ENCODE measurements at places on chromosomes 5 and 9. TPM values are rescaled to one million over a fixed set of nuclear protein-coding genes. Genes with fewer than 3 reads are reported as not detected.
A peak's percentile ranks its signal among the peaks of the same experiment; 100 is the strongest.

The BAAT gene
- polyA plus RNA-seq: 0.12 TPM

The ANKRD33B gene
- polyA plus RNA-seq: 0.06 TPM

The CD14 gene
- polyA plus RNA-seq: 0.43 TPM

The RPS23 gene
- 2,576 TPM for polyA plus RNA-seq

The TTC23L gene
- not detected for polyA plus RNA-seq

The HAVCR1 gene
- 0.91 TPM for polyA plus RNA-seq

The TENT4A gene
- polyA plus RNA-seq: 1.1 TPM

The ANKRD31 gene
- 0.33 TPM for polyA plus RNA-seq

The PCDHA6 gene
- polyA plus RNA-seq: not detected

The RORB gene
- polyA plus RNA-seq: 0.05 TPM

The NRARP gene
- polyA plus RNA-seq: not detected

The PITX1 gene
- polyA plus RNA-seq: not detected

DNA sequence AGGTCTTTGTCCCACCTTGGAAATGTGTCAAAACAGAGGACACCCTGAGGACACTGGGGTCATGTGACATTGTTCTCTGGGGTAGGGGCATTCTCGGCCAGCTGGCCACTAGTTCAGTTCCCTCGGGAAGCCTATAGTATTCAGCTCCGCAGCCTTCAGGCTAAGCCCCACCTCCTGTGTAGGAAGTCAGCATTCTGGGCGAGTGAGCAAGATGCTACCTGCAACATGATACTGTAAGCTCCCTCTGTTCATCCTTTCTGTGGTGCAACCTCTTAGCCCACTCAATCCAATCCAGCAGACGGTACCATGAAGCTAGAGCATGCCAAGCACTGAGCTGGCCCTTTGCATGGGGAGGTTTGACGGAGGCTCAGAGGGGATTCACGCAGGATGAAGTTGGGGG is 5.3 kb downstream of the NTNG2 start:
- DNase-seq: no peak

GRCh38 chr5:146770546-146770945 is 108.0 kb downstream of the PPP2R2B start:
- no peak for DNase-seq

GRCh38 chr5:144484124-144484897 is 313.6 kb downstream of the KCTD16 start:
- no peak for DNase-seq

DNA sequence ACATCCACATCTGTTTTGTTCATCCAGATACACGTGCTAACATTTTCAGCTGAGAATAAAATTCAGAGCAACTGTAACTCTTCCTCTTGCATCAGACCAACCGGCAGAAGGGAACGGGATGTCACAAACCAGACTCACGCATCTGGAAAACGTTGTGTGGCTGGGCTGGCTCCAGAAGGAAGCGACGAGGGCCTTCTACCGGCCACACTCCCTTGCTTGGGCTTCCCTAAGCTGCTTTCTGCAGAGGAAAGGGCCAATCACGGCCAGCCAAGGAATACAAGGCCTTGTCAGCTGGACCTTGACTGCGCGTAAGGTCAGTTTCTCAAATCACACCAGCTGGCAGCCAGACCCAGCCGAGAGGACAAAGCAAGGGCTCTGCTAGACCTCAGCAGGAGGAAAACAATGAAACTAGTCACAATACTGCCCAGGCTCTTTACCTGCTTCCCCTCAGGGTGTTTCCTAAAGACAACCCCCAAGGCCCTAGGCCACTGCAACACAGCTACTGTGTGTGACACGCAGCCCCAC is 106.1 kb downstream of the THBS4 start:
- no peak for DNase-seq

DNA sequence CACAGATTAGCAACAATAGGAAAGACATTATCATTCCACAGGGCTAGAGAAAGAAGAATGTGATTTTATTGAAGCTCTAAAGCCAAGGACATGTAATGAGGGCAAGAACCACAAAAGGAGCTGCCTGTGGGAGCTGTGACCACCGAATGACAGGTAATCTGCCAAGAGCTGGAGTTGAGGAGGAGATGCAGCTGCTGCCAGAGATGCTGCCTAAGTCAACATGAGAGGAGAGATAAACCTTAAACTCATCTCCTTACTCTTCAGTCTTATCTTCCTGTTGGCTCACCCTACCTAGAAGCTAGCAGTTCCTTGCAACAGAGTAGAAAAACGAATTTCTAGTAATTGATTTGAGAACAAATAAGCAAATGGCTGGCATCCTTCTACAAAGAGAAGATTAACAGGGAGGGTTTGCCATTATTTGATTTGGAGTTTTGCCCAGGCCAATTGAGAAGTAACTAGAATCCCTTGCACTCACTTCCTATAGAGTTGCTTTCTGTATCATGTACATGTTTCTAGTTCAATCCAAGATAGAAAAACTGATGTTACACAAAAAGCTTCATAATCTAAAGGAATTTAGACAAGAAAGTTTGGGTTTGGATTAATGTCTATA is 539.2 kb downstream of the TLE1 start:
- no peak for DNase-seq

GRCh38 chr5:1185629-1186350 is 15.6 kb upstream of the SLC6A19 start:
- no peak for DNase-seq

DNA sequence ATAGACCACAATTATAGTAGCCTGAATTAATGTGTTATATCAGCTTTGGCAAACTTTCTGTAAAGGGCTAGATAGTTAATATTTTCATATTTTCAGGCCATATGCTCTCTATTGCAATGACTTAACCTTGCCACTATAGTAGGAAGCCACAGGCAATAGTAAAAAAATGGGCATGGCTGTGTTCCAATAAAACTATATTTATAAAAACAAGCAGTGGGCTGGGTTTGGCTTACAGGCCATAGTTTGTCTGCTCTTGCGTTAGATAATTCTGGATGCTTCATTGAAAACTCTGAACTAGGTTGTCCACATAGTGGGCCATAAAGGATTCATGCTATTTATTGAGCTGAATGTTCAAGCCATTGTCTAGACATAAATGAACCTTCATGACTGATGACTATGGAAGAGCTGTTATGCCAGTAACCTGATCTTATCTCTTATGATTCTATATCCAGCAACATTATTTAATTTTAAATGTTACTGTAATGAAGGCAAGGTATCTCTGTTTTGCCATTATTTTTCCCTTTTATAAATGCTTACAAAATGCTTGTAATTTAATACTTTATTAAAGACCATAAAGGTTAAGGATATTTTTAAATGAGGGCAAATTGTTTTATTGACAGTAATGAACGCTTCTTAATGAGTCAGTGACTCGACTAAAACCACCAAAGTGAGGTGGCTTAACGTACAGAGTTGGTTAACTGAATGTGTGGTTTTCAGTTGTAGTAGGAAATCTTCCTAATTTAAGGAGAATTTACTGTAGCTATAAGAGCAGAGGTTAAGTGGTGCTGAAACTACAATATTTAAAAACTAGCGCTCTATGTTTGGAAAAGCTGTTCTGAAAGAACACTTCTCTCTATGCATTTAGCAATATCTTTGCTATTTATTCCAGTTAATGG is 560.6 kb downstream of the PRR16 start:
- no peak for DNase-seq

DNA sequence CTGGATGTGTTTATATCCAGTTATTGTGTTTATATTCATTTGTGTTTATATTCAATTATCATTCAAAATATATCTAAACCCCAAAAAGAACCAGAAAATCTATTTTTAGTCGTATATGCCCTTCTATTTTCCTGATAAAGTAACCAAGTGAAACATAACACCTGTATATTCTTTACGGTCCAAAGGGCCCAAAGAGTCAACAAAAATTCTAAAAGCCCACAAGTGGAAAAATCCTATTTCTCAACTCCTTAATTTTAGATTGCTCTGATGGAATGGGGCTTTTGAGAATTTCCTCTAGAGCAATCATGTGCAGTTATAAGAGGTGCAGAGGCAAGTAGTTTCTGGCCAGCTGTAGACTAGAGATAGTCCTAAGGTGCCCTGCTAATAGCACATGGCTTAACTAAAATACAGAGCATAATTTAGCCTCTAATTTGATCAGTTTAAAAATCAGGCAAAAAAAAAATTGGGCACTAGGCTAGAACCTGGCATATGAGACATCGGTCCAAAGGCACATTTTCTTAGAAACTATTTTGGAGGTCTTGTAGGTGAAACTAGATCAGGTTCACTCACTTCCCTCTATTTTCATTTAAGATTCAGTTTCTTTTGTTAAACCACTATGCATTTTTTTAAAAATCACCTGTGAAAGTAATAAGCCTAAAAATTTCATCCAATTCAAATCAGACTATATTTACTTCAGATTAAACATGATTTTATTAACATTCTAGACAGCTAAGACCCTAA is 256.0 kb downstream of the FBXL17 start:
- no peak for DNase-seq

- no peak for DNase-seq
Measured at GRCh38 chr9:112009656-112010055, 113.0 kb downstream of the UGCG start.

DNA sequence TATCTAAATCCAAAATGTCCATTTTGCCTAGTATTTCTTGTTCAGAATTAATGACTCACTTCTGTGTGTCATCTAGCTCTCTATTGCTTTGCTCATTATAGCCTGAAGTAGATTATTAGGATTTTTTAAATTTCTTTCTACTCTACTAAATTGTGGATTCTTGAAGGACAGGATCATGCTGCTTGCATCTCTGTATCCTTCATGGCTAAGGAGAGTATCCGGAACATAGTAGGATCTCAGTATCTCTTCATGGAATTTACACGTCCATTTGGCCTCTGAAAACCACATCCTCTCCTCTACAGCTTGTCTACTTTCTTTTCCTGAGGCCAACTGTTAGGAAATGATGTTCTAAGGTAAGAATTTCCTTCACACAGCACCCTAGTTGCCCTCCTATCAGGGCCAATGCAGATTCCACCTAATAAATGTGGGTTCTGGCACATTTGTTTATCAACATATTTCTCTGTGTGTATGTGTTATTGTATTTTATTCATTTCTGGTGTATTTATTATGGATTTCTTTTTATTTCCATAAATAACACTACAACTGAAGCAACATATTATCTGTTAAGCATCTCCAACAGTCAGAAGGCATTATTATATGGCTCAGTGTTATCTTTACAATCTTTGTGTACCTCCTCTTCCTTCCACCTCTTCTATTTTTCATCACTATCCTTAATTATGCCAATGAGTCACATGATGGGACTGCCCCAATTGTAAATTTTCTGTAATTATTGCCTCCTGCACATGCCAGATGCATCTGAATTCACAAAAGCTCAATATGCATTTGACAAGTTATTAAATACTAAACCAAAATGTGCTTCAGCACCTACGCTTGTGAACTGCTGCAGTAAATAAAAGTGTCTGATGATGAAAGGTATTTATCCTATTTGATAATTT is 557.8 kb upstream of the TLE4 start:
- no peak for DNase-seq

DNA sequence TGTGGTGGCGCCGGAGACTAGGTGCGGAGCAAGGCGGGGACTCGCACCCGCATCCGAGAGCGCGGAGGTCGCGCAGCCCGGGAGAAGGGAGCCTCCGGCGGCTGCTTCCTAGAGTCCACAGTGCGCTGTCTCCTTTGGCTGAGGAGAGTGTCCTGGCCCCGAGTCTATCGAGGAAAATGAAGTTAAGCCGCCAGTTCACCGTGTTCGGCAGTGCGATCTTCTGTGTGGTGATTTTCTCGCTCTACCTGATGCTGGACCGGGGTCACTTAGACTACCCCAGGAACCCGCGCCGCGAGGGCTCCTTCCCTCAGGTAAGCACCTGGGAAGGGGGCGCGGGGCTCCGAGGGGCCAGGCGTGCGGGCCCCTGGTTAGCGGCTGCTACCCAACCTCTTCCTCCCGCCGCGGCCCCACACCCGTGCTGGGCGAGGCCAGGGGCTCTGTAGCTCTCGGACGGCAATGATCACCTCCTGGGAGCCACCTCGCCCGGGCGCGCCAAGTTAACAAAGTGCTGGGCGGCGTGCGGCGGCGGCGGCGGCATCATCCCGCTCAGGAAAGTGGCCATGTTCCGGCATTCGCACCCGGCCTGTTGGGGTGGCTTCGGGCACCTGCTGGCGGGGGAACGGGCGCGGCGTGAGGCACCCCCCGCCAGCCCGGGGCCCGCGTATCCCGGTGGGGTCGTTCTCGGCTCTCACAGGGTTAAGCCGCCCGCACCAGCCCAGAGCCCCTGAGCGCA is 681 bp downstream of the MAN2A1 start:
- no peak for DNase-seq

GRCh38 chr9:33787839-33788238 is 7.5 kb upstream of the PRSS3 start:
- no peak for DNase-seq

DNA sequence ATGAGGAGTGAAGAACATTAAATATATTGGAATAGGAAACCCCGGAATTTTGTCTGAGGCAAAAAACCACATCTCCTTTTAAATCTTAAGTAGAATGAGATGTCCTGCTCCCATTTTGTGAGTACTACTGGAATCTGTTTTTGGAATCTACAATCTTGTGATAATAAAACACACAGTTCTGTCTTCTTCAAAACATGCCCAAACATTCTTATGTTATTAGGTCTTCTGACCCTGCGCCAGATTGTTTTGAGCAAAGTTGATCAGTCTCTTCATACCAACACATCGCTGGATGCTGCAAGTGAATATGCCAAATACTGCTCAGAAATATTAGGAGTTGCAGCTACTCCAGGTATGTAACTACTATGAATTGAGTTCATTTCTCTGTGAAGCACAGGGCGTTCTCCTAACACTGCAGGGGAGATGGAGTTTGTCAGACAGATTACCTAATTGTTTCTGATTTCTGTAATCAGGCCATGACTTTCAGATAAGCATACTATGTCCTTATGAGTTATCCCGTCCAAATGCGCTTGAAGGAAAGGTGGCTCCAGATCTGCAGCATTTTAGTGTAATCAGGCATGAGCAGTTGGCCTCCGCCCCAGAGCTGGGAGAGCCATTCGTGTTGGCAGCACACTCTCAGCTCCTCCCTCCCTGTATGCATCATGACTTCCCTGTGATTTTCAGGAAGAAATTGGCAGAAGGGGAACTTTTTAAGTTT is 88.0 kb downstream of the NLN start:
- no peak for DNase-seq

GRCh38 chr9:133403766-133404453 is 13.9 kb downstream of the REXO4 start:
- peak; percentile 48 for DNase-seq

- DNase-seq: no peak
Measured at GRCh38 chr5:118233606-118234005, 754.7 kb downstream of the DTWD2 start.

DNA sequence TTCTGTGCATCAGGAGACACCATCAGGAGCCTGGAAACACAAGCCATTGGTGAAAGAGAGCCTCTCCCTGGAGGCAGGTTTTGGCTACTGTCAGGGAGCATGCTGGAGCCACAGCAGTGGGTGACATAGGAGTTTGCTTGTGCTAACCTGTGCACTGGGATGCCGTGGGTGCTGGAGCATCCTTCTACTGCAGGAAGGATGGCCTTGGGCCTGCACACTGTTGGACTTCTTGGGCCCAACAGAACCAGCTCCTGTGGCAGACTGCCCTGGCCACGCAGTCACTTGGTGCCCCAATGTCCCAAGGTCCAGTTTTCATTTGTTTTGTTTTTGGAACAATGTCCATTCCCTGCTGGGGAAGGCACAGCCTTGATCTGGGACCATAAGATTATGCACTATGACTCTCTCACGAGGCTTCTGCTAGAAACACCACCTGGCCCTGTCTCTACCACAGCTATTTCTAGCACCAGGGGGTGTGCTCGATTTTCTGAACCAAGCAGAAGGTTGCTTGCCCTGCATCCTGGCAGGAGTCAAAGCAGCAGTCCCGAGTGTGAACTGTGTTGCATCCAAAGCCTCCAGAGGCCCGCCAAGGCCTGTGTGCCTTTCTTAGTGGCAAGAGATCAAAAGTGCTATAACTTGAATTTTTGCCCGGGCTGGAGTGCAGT is 5.5 kb upstream of the LTC4S start:
- no peak for DNase-seq

Measured in CD8-positive, alpha-beta memory T cell (primary cell).